ENCODE measurements at places on chromosomes 1 and 21.

DNA sequence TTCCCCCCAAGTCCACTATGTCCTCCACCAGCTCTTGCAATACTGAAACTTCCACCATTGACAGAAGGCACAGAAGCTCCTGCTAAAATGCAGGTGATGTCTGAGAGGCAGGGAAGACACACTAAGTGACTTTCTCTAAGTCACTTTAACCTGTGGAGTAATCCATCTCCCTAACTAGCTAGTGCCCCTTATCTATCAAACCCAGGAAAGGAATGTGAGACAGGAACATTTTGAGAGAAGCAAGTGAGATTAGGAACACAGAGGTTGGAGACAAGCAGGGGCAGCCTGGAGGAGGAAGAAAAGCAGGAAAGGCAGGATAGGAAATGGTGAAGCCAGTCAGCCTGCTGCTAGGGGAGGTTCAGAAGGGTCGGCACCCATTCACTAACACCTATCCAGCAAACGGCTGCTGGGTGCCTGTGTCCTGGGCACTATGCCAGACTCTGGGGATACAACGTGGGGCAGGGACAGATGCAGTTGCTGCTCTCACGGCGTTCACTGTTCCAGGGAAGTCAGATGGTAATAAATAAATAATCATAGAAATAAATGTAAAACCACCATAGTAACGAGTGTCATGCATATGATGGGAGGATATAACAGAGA is 7.0 kb downstream of the GPA33 start:
- no peak for DNase-seq

GRCh38 chr1:19478322-19478721 is 7.0 kb downstream of the CAPZB start:
- DNase-seq = no peak

DNA sequence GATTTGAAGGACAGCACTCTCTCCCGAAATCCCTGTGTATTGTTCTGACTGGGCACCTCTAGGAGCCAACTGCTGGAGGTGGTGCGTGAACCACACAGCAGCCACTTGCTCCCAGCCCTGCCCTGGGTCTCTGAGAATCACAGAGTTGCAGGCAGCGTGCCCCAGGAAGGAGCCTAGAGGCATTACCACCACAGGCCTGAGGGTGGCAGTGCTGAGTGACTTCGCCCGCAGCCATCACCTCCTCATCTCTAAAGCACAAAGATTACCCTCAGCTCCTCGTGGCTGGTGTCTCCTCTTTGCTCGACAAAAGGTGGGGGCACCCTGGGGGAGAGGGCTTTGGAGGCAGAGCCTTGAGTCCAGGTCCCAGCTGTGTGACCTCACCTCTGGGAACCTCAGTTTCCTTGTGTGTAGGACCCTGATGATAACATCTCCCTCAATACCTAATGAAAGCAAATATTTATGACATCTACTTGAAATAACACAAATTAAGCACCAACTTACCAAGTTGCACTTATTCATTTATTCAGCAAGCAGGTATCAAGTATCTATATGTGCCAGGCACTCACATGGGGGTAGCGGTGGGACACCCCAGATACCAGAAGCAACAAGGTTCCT is 86.3 kb downstream of the VWA5B1 start:
- DNase-seq = peak; percentile 37

DNA sequence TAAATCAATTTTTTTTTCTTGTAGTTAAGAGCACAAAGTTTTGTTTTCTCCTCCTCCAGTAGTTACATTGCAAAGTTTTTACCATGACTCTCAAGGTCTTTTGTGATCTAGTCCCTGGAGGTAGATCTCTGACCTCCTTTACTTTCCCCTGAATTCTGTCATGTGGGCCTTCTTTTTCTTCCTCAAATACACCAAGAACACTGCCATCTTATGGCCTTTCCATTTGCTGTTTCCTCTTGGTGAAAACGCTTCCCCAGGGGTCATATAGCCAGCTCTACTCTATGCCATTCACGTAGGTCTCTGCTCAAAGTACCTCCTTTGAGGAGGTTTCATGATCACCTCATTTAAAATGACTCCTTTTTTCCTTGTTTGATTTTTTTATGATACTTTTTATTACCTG is 2.7 kb downstream of the DDX20 start:
- DNase-seq = no peak

DNA sequence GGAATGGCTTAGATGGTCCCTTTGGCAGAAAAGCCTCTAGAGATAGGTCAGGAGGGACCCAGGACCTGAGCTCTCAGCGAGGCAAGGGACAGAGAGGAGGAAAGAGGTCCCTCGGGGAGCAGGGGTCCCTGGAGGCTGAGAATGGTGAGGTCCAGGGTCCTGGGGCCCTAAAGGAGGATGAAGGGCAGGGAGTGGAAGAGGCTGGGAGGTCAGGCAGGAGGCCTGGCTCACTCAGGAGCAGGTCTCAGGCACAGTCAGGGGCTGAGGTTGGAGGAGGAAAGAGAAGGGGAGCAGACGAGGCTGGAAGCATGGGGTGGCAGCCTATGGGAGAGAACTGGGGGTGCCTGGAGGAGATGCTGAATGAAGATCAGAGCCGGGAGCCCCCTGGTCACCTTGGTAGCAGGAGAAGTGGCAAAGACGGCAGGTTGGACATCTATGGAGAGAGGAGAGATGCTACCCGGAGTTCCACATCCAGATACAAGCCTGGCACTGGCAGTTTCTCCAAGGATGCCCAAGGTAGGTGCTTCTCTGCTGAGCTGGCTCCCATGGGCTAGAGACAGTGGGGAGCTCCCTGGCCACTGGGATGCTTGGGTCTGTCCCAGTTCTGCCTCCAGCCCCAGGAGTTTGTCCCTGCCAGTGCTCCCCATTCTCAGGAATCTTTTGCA is 22.6 kb downstream of the IGFN1 start:
- no peak for DNase-seq

- DNase-seq = no peak
These were observed 1183.2 kb upstream of the B3GALT2 start for GRCh38 chr1:194369622-194370021.

GRCh38 chr1:89527256-89527655 is 2.6 kb downstream of the LRRC8B start:
- no peak for DNase-seq

- DNase-seq = no peak
These were observed 27.1 kb upstream of the RUNX3 start for GRCh38 chr1:24957016-24957807.

DNA sequence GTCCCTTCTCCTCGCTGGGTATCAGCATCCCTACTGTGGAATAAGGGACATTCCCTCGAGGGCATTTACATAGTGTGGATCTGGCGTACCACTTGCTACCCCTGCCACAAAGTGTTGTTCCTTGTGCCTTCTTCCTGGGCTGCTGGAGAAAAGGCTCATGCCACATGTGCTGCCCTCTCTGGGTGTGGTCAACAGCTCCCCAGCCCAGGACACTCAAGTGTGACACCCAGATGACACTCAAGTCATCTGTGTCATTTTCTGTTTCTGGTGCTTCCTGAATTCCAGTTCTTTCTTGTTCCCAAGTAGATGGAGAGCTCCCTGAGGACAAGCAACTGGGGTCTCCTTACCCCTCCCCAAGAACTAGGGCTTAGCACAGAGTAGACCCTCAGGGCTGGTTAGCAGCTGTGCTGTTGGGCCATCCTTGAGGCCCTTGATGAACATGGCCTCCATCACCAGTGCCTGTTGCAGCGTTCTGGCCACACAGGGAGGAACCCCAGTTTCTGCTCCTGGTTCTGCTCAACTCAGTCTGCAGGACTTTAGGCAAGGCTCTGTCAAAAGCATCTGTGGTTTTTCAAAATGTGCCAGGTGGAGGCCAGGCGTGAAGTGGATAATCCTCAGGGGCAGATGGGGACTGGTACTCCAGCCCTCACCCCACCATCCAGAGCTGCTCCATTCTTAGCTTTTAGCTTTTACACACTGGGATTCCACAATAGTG is 49.0 kb upstream of the CLIC4 start:
- no peak for DNase-seq

GRCh38 chr1:6423321-6423999 is 1.1 kb upstream of the ESPN start:
- peak; percentile 76 for DNase-seq

DNA sequence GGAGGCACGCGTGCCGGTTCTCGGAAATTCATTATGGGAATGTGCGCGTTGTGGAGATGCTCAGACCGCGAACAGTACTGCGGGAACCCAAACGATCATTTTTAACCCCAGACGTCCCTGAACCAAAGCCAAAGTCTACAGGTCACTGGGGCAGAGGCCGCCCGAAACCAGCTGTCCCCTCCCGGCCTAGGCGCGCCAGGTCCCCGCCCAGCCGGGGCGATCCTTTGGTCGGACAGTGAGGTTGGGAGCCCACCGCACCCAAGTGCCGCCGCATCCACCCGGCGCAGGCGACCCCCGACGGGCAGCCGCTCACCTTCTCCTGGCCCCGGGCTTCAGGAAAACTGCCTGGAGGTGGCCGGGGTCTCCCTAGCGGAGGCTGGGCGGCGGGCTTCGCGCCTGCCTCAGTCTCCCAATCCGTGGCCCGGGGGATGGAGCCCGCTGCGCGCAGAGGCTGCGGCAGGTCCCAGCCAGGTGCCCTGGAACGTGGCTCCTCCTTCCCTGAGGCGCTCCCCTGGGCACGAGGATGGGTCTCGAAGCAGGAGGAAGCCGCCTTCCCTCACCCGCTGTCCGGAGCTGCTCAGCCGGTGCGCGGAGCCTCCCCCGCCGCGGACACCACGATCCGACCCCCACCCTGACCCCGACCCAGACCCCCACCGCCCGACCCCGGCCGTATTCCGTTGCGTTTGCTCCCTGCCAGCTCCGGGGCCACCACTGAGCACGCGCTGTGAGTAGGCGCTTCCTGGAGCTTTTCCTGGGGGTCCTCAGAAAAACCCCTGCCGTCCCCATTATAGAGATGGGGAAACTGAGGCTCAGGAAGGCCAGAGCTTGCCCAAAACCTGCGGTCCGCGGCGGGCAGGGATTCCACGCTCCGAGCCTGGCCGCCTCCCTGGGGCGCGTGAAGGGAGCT is 8.1 kb upstream of the SLX9 start:
- DNase-seq = no peak

DNA sequence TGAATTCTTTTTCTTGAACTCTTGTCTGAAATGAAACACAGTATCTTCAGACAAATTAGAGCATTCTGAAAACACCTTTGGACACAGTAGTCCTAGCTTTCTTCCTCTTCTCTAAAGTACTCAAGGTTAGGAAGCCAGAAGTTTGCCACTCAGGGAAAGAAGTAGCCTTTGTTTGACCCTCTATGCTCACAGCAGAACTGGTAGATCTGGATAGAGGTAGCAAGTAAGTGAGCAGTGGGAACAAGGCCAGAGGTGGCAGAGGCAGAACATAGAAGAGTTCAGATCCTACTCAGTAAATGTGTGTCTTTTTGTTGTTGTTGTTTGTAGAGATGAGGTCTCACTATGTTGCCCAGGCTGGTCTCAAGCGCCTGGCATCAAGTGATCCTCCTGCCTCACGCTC is 7.4 kb upstream of the PIGR start:
- no peak for DNase-seq

GRCh38 chr1:182175361-182175931 is 113.9 kb upstream of the ZNF648 start:
- no peak for DNase-seq

DNA sequence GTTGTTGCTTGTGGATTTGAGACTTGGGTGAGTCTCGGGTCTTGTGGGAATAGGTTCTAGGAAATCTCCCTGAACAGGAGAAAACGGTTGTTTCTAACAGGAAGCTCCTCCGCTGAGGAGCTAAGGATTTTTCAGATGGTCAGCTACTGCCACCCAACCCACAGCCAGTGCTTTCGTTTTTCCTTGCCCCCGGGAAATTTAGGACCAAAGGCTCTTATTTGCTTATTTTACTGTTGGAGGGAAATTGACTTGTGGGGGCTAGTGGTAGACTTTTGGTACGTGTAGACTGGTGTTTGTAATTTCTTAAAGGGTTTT is 792 bp downstream of the SNX7 start:
- no peak for DNase-seq

GRCh38 chr1:63880958-63881576 is 107.2 kb downstream of the ROR1 start:
- DNase-seq = no peak

- no peak for DNase-seq
These were observed 17.9 kb downstream of the KDM1A start for GRCh38 chr1:23037081-23037740.

All from CD4-positive, alpha-beta T cell treated with Interleukin-15 for 4 hours (primary cell).